CD4-positive, alpha-beta T cell treated with Interleukin-17A for 4 hours (primary cell): ENCODE measurements at places on chromosomes 7 and 10.
A peak's percentile ranks its signal among the peaks of the same experiment; 100 is the strongest.

GRCh38 chr7:50940621-50941020 is 157.9 kb upstream of the GRB10 start:
- DNase-seq: no peak

DNA sequence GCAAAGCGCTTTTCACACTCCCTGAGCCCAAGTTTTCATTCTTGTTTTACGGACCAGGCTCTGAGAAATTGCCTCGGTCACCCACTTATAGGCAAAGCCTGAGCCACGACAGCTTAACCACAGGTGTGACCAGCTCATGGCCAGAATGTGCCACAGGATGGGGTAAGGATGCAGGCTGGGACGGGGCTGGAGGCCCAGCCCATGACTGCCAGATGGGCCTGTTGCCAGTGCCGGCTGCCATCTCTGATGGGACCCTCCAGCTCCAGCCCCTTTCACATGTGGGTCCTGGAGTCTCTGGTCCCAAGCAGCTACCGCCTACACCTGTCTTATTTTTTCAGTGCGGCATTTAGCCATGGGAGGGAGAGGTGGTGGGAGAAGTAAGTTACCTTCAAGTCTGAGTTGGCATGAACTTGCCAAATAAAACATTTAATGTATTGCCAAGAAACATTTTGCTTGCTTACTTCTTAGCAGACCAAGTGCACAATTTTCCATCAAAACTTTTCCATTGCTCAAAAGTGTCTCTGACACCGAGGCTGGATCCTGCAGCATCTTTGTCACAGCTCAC is 142.6 kb downstream of the GRK5 start:
- DNase-seq: no peak

- no peak for DNase-seq
Measured at GRCh38 chr10:3654496-3654895, 130.5 kb downstream of the KLF6 start.

DNA sequence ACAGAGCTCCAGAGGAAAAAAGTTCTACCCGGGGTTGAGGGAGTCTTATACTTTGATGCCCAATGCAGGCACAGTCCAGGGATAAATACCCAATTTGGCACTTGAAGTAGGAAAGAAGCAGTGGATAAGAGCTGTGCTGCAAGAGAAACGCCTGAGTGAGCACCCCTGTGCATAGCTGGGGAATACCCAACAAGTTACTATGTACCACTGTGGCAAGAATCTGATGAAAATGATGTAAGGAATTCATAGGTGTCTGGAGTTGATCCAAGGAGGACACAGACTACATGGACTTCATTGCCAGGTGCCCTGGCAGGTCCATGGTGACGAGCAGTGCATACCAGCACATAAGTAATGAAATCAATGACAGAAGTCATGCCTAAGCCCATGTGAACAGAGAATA is 183.7 kb upstream of the FEZF1 start:
- DNase-seq: no peak

- peak; percentile 3 for DNase-seq
Measured at GRCh38 chr10:29857843-29858701, 201.3 kb downstream of the JCAD start.

GRCh38 chr10:52966904-52967303 is 194.3 kb upstream of the MBL2 start:
- DNase-seq: no peak

GRCh38 chr10:126519992-126520391 is 131.7 kb upstream of the ADAM12 start:
- DNase-seq: no peak

- DNase-seq: no peak
Measured at GRCh38 chr7:137266764-137267163, 76.8 kb downstream of the PTN start.

DNA sequence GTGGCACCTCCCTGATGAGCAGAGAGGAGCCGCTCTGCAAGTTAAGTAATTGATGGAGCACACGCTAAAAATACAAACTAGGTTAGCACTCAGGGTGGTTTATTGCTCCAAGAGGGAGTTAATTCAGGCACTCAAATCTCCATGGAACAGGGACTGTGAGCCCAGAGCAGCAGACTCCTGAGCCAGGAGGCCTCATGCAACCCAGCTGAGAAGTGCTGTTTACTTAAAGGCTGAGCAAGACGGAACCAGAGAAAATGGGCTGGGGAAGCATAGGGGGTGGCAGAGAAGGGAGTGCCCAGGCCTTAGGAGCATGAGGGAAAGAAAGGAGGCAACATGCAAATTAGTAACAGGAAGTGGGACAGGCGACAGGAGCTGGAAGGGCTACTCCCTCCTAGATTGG is 174.1 kb downstream of the KCNMA1 start:
- no peak for DNase-seq

DNA sequence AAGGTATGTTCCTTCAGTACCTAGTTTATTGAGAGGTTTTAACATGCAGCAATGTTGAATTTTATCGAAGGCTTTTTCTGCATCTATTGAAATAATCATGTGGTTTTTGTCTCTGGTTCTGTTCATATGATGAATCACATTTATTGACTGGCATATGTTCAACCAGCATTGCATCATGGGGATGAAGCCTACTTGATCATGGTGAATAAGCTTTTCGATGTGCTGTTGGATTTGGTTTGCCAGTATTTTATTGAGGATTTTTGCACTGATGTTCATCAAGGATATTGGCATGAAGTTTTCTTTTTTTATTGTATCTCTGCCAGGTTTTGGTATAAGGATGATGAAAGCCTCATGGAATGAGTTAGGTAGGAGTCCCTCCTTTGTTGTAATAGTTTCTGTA is 204.0 kb upstream of the GNAI1 start:
- DNase-seq: no peak

DNA sequence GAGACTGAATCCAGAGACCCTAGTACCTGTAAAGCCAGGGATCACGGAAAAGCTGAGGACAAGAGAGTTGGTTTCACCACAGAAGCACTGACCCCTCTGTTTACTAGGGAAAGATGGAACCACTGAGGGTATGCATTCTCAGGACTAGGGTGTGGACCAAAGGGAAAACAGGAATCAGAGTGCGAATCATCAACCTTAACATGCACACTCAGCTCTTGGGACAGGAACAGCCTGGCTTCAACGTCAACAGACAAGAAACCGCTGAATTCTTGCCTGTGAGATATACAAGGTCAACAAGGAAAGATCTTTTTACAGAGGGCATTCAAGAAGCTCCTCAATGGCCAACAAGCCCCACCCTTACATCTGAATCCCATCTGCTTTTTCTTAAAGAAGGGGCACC is 14.9 kb downstream of the TNRC18 start:
- DNase-seq: no peak

- DNase-seq: no peak
Measured at GRCh38 chr7:1040790-1041189, 3.6 kb upstream of the GPR146 start.

DNA sequence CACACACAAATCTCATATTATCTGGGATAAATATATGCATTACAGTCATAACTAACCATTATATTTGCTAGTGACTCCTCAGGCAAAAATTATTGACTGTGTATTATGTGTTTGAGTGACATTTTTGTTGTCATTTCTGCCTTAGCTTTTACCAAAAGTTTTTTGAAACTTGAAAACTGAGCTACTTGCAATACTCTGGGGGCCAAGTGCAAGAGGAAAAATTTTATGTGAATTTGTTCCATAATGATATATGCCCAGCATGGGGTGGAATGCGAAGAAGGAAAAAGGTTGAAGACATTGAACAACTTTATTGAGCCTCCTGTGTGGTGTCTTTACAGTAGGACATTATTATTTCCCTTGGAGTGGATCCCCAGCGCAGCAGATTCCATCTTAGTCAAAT is 176.8 kb upstream of the FERD3L start:
- DNase-seq: no peak

DNA sequence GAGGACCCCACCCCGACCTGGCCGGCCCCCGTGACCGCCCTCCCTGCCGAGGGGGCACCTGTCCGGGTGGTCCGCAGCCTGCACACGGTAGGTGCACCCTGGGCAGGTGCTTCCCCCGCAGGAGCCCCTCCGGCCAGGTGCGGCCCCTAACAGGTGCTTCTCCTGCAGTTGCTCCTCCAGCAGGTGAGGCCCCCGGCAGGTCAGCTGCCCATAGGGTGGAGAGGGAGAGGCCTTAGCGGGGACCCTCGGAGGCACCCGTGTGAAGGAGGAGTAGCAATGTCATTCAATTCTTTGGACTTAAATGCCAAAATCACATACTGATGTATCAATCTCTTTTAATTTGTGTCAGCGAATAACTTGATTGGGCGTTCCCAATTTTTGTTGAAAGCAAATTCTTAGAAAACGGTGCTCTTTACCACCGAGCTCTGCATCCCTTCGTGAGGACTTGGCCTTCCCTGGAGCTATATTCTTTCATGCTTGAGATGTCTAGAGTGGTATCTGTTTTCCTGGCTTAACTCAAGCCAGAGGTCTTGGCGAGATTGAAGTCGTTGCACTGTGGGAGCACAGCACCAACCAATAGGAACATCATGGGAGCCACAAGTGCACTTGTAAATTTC is 738 bp upstream of the NCAPG2 start:
- no peak for DNase-seq

DNA sequence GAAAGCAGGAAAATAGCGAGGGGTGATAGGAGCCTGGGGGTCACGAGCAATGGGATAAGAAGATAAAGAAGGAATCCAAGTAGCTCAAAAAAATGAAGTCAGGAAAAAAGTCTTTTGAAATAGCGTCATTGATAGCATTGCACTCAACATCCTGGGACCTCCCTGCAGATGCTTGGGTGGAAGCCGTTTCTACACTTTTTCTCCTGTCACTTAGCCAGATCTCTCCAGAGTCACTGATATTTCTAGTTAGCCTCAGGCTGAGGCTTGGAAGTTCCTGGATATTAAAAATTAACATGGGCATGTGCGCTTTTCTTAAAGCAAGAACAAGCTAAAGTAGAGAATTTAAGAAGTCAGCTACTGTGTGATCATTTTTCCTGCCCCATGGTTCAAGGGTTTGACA is 39.5 kb upstream of the CHST15 start:
- no peak for DNase-seq

GRCh38 chr10:131435760-131436457 is 124.4 kb upstream of the TCERG1L start:
- no peak for DNase-seq

GRCh38 chr10:13758756-13759155 is 172.0 kb downstream of the PRPF18 start:
- DNase-seq: no peak
